ENCODE measurements at places on chromosomes 11 and 22. TPM values are rescaled to one million over a fixed set of nuclear protein-coding genes. Genes with fewer than 3 reads are reported as not detected.

GRCh38 chr11:13927481-13927880, 35.0 kb upstream of the SPON1 start:
- no peak for DNase-seq

DNA sequence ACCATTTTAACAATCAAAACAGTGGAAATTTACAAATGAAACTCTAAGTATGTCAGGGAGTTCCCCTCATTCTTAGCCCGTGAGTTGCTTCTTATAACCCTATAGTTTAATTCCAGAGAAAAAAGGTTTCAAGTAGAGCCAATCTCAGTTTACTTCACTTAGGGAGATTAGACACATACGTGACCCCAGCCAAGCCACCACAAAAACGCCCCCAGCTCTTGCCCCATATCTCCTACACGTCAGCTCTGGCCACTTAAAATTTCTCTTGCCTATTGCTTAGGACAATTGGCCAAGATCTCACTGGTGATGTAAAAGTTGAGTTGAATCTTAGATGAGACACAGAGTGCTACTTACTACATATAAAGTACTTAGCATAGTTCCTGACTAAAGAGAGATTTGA, 166.4 kb downstream of the ETS1 start:
- DNase-seq, result no peak

GRCh38 chr11:91921974-91922373, 302.6 kb upstream of the FAT3 start:
- DNase-seq, result no peak

- no peak for DNase-seq
Measured at GRCh38 chr22:17281440-17281841, 62.2 kb upstream of the ADA2 start.

DNA sequence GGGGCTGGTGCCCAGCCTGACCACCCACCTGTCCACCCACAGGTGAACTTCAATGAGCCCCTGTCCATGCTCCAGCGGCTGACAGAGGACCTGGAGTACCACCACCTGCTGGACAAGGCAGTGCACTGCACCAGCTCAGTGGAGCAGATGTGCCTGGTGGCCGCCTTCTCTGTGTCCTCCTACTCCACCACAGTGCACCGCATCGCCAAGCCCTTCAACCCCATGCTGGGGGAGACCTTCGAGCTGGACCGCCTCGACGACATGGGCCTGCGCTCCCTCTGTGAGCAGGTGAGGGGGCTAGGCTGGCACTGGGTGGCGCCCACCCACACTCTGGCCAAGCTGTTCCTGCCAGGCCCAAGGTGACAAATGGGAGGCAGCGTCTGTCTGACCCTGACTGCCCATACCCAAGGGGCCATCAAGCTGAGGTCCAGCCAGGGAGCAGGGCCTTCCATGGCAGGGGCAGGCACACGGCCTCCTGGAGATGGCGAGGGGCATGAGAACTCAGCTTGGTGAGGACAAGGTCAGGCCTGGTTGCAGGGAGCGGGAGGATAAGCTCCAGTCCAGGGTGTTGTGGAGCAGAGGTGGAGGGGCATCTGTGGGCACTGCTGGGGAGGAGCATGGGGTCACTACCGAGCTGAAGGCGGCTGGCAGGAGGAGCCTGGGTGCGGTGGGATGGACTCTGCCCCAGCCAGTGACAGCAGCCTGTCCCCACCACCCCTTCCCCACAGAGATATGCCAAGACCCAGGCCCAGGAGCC, 77.7 kb downstream of the MORC2 start:
- DNase-seq, result peak; percentile 36

DNA sequence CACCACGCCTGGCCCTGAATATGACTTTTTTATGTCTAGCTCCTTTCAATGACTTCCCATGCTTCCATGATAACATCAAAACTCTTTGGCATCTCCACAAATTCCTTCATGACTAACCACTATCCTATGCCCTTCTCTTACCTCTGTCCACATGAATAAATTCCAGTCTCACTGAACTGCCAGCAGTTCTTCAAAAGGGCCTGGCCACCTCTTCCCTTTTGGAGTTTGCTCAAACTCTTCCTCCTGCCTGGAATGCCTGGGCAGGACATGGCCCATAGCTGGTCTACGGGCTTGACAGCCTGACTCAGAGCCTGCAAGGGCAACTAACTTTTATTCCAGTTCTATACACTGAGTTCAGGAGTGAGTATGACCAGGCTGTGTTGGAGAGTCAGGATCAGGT, 41.8 kb upstream of the ZBTB16 start:
- DNase-seq, result no peak

DNA sequence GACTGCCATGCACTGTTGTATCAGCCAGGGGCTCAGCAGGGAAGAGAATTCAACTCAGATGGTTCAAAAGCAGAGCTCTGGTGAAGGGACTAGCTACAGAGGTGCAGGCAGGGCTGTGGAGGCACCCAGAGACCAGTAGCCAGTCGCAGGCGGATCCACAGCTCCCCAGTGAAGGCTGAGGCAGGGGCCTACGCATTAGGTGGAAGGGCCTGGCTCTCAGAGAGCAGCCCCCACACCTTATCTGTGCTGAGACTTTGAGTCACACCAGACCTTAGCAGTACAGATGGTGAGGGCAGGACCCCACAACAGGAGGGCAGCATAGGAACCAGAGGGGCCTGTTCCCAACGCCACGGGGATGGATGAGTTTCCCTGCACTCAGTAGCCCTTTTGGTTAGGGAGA, 189.6 kb downstream of the DSCAML1 start:
- no peak for DNase-seq

GRCh38 chr11:69339041-69339733, 45.2 kb downstream of the MYEOV start:
- no peak for DNase-seq

DNA sequence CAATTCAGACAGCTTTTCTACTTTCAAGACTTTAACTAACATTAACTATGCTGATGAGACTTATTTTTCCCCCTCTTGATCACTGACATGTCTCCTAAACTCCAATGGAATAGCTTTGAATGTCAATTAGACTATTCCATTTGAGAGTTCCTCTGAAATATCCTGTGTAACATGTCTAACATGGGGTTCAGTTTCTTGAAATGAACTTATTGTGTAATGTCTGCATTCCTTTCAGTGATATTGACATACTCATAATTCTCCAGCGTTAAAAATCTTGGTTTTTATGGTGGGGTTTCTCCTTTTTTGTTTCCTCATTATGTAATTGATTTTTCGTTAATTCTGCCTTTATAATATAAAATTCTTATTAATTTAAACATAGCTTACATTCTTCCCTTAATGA, 37.7 kb upstream of the SPTBN2 start:
- DNase-seq, result no peak

DNA sequence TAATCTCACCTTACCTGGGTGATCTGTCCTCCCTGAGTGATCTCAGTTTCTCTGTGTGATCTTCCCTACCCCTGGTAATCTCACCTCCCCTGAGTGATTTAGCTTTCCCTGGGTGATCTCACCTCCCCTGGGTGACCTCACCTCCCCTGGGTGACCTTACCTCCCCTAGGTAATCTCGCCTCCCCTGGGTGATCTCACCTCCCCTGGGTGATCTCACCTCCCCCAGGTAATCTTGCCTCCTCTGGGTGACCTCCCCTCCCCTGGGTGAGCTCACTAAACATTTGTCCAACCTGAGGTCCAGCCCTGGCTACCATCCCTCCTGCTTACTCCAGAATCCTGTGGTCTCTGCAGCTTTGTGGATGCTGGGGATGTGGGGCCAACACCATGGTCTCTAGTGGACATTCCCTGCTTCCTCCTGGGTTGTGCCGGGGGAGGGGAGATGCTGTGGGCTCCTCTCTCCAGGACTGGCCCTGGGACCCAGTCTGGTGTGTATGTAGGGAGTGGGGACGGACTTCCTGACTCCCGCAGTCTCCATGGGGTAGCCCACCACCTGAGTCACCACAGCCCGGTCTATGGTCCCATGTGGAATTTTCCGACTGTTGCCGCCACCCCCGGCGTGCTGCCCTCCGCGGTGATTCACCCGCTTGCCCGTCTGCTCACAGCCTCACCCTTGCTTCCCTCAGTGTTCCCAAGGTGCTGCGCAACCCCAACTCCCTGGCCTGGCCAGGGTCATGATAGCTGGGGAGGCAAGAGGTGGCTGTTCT, 9.9 kb downstream of the LSP1 start:
- no peak for DNase-seq

- DNase-seq, result no peak
Measured at GRCh38 chr22:31883989-31884388, 60.3 kb upstream of the YWHAH start.

TTC36 gene
- total RNA-seq, result 1.1 TPM

STK33 gene
- total RNA-seq, result 17.3 TPM
